Calu3 (cell line): ENCODE measurements at places on chromosomes 13 and 19.
A peak's percentile ranks its signal among the peaks of the same experiment; 100 is the strongest.

DNA sequence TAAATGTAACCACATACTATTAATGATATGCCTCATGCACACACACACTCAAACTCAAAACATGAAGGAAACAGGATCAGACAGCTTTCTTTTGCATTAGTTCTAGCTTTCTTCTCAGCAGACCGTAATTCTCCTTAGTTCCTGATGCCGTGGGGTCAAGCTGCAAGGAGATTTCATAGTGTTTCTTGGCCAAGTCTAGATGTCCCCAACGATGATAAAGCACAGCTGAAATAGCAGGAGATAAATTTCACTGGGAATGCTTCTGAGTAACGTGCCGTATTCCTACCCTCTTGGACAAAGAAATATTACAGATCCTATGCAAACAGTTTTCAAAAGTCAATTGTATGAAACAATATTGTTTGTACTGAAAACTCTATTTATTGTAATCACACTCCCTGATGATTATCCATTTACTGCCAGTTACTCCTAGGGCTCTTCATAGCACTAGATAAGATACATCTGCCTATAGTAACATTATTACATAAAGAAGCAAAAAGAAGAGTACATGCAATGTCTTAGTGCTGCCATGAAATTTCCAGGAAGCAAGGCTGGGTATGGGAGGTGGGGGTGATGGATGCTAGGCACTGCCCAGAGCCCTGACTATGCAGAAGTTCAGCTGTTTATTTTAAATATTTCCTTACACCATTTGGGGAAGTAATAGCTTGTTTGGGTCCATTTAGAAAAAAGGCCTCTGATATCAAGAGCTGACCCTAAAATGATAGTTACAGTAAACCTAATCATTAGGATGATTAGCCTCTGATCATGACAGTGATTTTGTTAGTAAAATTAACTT, 16.5 kb upstream of the GGACT start:
- DNase-seq = no peak

GRCh38 chr13:41658057-41658661, 200.8 kb downstream of the RGCC start:
- DNase-seq = no peak

DNA sequence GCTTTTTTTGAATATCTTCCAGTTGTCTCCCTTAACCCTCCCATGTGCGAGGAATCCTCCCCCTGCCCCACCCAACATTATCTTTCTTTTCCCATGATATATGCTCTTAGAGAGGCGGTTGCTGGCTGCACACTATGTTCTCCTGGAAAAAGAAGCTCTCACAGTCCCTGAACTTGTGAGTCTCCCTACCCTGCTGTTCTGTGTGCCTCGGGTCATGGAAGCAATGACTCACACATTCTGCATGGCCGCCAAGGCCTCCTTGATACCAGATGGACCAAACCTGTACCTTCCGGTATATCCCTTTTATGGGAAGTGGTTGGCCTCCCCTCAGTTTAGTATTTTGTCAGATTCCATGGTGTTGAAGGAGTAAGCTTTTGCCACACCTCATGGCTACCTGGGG, 705.4 kb downstream of the SLITRK6 start:
- no peak for DNase-seq

- DNase-seq = no peak
Observed at GRCh38 chr19:11166281-11167142, 10.9 kb upstream of the SPC24 start.

- DNase-seq = no peak
Observed at GRCh38 chr19:47615714-47616113, 6.8 kb downstream of the BICRA start.

DNA sequence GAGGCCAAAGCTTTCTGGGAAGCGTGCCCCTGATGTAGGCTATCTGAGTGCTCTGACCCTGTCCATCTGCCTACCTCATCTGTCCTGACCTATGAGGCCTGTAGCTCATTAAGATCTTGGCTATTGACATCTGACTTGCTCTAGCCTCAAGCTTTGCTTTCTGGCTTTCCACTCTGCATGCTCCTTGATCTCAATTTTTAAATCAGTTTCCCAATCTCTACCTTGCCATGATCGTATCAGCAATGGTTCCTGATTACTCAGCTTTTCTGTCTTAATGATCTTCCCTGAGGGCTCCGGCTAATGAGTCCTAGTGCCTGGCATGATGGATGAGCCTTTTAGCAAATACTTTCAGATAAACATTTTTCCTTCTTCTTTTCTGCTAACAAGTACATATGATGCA, 262.0 kb downstream of the NDFIP2 start:
- DNase-seq = no peak

GRCh38 chr13:38341149-38341692, 8.4 kb upstream of the UFM1 start:
- DNase-seq = no peak

GRCh38 chr13:23709536-23709935, 139.3 kb downstream of the TNFRSF19 start:
- DNase-seq = peak; percentile 6

DNA sequence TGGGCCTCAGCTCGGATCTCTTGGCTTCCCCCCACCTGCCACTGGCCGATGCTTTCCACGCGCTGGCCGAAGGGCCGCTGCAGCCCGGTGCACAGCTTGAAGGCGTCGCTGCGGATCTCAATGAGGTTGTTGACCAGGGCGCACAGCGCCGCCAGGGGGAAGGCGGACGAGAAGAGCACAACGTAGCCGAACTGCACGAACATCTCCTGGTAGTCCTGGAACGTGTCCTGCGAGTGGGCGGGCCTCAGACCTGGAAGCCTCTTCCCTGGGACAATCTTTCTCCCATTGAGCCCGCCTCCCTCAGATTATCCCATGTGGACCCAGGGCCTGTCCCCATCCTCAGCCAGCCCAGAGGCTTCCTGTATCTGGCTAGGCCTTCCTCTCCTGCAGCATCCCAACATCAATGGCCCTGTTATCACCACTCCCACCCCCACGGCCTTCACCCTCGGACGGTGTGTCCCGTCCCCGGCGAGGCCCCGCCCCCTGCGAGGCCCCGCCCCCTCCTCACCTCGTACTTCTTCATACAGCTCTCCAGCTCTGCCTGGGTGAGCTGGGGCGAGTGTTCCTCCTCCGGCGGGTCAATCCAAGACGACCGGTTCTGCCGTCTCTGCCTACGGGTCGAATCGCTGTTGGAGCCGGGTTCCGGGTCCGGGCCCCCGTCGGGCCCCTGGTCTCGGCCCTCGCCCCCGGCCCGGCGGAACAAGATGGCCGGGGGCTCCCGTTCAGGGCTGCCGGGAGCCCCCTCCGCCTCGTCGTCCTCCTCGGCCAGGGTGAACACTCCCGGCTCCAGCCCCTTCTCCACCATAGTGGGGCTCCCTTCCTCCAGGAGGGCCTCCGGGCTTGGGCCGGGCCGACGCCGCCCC, 6.8 kb downstream of the ANO8 start:
- DNase-seq = no peak

GRCh38 chr13:42355092-42355485, 83.1 kb downstream of the AKAP11 start:
- DNase-seq = no peak

GRCh38 chr13:58119351-58119750, 487.8 kb downstream of the PCDH17 start:
- DNase-seq = no peak

DNA sequence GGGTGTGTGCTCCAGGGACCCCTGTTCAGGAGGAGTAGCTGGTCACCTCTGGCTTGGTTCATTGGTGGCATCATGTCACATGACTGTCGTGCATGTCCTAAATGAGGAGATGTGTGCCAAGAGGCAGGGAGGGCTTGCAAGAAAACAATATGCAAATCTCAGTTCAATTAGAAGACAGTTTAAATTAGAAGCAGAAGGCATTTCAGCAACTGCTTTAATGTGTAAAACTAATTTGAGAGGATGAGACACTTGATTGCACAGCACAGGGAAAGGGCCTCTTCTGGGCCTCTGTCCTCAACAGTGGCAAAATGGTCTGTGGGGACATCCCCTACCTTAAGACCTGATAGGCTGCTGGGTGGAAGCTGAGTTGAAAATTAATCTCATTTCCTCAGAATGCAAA, 54.6 kb downstream of the SPATA13 start:
- DNase-seq = no peak

DNA sequence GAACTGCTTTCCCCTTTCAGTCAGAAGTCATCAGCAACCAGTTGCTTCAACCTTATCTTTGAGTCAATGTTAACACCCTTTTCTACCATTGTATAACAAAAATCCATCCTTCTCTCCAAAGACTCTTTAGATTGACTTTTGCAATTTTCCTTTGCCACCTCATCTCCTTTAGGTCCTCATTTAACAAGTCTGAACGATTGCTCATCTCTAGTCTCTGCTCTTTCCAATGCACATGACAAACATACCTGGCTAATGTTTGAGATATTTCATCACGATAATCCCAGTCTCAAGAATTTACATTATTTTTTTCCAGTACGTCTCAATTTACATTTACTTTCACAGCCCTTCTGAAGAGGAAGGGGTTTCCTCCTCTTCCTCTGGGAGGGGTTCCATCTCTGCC, 127.5 kb downstream of the KLF12 start:
- no peak for DNase-seq

DNA sequence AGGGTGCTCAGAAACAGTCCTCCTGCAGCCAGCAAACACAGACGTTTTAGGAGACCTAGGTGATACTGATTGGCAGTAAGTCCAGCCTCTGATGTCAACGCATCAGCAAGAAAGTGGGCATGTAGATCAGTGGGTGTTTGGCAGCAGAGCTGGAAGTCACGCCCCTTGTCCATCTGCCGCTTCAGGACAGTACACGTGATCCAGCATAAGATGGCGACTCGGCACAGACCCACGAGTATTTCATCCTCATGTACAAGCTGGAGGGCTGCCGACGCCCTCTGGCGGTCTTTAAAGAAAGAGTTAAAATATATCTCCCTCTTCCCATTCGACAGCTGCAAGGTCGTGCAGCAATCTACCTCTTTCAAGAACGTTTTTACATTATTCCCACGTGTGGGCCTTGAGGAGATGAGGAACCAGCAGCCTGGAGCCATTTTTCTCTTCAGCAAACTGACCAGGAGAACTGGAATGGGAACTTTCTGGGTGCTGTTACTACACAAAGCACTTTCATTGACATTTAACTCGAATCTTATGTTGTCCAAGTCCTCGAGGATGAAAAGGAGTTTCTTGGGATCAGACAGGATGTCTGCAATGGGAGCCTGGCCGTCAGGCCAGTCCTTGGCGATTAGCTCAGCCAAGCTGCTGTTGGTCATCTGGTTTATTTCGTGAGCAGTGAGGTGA, 22.3 kb downstream of the NLRP11 start:
- DNase-seq = peak; percentile 56

DNA sequence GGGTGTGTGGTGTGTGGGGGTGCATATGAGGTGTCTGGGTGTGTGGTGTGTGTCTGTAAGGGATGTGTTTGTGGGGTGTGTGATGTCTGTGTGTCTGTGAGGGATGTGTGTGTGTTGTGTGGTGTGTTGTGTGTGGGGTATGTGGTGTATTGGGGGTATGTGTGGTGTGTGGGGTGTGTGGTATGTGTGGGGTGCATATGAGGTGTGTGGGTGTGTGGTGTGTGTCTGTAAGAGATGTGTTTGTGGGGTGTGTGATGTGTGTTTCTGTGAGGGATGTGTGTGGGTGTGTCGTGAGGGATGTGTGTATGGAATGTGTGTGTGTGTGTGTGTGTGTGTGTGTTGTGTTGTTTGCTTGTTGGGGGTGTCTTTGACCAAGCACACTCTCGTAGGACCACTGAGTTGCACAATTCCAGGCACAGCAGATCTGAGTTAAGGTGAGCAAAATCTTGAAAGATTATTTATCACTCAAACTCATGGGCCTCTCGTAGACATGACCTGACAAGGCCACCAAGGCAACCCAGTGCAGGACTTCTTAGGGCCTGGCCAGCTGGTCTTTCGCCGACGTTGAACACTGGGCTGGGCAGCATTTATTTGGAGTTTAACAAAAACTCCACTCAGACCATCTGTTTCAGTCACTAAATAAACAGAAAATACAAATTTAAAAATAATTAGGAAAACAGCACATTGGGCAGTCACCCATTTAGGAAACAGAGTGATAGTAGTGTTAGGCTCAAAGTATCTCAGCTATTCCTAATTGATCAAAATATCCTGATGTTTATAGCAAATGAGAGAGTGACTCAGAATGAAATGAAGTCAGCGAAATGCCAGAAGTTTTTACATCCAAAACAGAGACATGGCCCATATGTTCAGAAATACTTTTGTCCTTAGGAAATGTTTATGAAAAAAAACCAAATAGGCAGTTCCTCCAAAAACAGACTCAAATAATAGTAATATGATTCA, 301.1 kb downstream of the FGF9 start:
- DNase-seq = no peak

DNA sequence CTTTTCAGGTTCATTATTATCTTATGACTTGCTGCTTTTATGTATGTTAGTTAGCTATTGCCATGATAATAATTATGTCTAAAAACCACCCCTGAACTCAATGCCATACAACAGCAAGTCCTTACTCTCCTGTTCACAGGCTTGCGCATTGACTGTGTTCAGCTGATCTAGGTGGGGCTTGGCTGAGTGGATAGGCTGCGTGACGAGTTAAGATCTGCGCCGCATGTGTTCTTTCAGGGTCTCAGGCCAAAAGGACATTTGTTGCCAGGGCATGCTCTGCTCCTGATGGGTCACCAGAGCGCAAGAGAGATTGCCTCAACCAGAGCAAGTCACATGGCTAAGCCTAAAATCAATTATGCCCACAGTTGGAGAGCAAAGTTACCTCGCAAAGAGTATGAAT, 859 bp downstream of the ZNF568 start:
- DNase-seq = no peak

GRCh38 chr13:113851480-113851803, 12.4 kb downstream of the GAS6 start:
- DNase-seq = no peak

- DNase-seq = no peak
Observed at GRCh38 chr19:11570039-11570462, 7.4 kb downstream of the ACP5 start.

GRCh38 chr19:13995878-13996765, 10.0 kb downstream of the RFX1 start:
- DNase-seq = no peak

DNA sequence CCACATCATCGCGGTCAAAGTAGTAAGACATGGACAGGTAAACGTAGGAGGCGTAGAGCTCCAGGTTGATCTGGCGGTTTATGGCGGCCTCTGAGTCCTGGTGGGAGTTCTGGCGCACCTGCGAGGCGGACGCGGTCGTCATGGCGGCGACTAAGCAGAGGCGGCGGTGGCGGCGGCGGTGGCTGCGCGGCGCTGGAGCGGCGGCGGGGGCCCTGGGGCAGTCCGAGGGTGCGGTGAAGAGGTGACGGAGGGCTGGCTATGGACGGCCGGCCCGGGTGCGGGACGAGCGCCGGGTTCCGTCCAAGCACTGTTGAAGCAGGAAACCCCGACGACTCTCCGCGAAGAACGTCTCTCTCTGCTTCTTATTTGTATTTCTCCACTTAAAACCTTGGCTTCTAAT, 484.3 kb upstream of the SGCG start:
- DNase-seq = no peak

DNA sequence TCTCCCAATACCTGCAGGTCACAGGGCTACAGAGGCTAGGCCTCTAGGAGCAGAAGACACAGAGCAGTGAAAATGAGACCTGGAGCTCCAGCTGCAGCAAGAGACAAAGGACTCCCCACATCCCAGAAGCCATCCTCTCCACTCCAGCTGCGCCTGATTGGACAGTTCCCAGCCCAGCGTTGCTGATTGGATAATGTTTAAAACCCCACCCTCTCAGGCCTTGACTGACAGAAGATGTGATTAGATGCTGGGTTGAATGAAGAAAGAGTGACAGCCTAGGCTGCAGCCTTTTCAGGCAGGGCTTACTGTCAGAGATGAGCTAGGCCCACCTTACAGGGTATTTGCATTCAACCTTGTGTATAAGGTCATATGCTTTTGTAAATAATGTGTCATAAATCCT, 59.4 kb downstream of the ZNF708 start:
- DNase-seq = no peak
